ENCODE measurements at places on chromosomes 1 and 21.

GRCh38 chr1:81605023-81605422 is 195.7 kb upstream of the ADGRL2 start:
- DNase-seq = no peak

GRCh38 chr1:219794085-219794743 is 134.1 kb downstream of the SLC30A10 start:
- DNase-seq = no peak

- no peak for DNase-seq
Observed at GRCh38 chr1:232344791-232345399, 285.0 kb downstream of the SIPA1L2 start.

DNA sequence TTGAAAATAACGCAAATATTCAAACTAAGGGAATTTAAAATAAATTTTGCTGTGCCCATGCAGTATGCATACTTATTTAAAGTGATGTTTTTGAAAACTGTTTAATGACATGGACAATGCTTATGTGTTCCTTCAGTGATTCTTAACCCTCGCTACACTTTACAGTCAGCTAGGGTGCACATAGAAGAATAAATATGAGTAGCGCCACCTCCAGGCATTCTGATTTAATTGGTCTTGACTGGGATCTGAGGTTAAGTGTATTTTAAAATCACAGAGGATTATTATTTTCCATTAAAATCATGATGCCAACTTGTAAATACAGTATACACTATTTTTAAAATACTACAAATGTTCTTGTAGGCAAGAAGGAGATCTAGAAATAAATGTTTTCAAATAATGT is 373.5 kb upstream of the ADGRL4 start:
- no peak for DNase-seq

DNA sequence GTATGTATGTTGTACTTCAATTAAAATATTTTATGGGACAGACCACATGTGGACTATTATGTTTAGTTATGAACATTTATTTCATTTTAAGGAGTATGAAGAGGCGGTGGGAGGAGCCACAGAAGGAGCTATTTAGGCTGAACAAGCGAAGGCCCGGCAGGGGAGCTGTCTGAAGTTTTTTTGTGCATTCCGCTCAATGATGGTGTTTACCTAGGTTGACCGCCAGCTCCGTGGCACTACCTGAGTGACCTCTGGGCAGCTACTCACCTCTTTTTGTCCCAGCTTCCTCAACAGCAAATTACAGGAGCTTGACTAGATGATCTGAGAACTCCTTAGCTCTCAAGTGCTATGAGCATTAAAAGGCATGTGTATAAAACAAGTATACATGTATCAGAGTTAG is 32.7 kb upstream of the C1orf198 start:
- DNase-seq = no peak

DNA sequence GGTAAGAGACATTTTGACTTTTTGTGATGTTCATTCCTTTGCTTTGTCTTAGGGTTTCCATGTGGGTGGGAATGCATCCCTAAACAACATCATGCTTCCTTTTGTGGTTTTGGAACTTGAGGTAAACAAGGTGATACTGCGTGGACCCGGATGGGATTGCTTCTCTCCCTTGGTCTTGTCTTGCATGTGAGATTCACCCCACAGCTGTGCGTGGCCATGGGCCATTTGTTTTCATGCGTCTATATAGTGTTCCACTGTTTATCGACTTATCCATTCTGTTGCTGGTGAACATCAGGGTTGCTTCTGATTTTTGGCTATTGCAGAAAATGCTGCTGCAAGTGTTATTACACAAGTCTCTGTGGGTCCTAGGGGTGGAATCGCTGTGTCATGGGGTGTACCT is 21.1 kb downstream of the CRYAA start:
- no peak for DNase-seq

DNA sequence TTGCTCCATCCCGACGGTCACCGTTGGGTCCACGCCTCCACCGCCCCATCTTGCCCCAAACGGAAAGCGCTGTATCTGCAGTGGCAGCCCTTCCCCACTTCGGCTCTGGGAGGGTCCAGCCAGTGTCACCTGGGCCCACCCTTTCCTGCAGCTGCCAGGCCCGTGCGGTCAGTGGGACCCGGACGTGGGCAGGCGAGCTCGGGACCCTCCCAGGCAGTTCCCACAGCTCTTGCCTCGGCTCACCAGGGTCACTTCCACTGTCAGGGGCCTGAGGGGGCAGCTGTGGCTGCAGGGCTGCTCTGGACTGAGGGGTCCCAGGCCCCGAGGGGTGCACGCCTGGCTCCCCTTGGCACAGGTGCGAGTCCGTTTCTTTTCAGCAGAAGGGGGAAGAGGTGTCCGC is 80.7 kb downstream of the SKI start:
- no peak for DNase-seq
